Activated CD4-positive, alpha-beta T cell treated with anti-CD3 and anti-CD28 coated beads, Interleukin-2, amount 10 ng/mL, durations not matched to agents 7 days and 5 days (primary cell): ENCODE measurements at places on chromosomes 2 and 18. TPM values are rescaled to one million over a fixed set of nuclear protein-coding genes. Genes with fewer than 3 reads are reported as not detected.

DNA sequence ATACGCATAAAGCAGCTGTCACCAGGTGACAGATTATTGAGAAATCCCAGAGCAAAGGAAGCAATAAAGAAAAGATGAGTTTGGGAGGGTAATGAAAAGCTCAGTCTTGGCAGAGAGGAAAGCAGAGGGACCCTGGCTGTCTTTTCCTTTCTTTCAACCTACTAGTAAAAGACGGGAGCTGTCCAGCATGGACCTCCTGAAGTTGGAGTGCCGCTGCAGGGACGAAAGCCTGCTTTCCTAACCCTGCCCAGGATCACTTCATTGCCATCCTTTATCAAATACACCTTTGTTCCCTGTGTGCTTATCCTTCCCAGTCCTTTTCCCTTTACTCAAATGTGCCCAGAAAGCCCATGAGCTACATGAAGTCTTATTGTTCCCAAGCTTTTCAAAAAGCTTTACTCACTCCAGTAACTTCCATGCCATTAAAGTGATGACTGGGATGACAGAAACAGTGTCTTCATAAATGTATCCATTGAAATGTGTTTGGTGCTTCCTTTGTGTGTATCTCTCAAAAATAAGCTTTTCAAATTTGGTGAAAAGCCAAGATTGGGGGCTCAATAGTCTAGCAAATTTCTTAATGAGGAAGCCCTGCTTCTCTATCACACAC, 3.7 kb upstream of the SPR start:
- no peak overlapping the region for H3K4me3 ChIP-seq
- H3K4me1 ChIP-seq: peaks cover 3% of the 10 kb centered on the region
- H3K36me3 ChIP-seq: no peaks in the 10 kb centered on the region

GRCh38 chr18:32749809-32750208, 23.0 kb downstream of the KLHL14 start:
- no peak overlapping the region for H3K4me3 ChIP-seq
- peaks cover 2% of the 10 kb centered on the region for H3K27me3 ChIP-seq
- no peaks in the 10 kb centered on the region for H3K36me3 ChIP-seq
- DNase-seq: no peak
- H3K27ac ChIP-seq: no peak overlapping the region

DNA sequence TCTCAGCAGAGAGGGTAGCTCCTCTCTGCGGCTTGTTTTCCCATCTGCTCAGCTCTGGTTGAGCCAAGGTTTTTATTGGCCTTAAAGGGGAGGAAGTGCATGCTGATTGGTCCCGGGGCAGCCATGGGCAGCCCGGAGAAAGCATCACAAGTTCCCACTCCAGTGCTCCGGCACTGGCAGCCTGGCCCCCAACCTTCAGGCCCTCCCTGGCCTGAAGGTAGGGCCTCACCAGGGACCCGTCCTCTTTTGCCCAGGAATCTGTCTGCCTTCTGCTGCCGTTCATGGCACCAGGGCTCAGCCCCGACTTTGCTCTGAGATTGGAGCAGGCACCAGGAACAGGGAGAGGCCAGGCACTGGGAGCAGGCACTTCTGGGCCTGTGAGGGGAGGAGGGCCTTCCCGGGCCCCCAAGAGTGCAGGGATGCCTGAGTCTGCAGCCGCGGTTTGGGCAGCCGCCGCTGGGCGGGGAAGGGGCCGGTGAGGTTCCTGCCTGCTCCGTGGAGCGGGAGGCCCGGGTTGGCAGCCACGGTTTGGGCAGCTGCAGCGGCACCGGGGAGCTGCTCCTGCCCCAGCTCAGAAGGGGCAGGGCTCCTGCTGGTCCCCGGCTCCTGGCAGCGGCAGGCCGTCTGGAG, 17.5 kb upstream of the ILKAP start:
- H3K27me3 ChIP-seq: no peaks in the 10 kb centered on the region
- H3K36me3 ChIP-seq: no peaks in the 10 kb centered on the region
- H3K4me1 ChIP-seq: no peaks in the 10 kb centered on the region
- H3K4me3 ChIP-seq: no peak overlapping the region
- DNase-seq: no peak

DNA sequence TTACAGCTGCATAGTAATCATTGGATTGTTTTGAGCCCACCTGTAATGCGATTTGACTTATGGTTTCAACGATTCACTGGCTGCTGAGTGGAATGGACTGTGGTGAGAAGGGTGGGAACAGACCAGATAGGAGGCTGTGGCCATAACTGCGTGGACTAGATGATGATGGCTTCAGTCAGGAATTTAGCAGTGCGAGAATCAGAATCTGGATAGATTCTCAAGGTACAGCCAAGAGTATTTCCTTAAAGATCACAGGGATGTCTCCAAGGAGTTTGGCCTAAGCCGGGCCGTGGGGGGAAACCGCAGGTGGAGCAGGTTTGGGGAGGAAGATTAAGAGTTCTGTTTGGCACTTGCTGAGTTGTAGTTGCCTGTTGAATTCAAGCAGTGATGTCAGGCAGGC, 44.0 kb upstream of the CHMP1B start:
- no peaks in the 10 kb centered on the region for H3K36me3 ChIP-seq
- H3K27ac ChIP-seq: no peak overlapping the region
- no peak for DNase-seq
- H3K27me3 ChIP-seq: peaks cover 4% of the 10 kb centered on the region
- H3K4me1 ChIP-seq: no peaks in the 10 kb centered on the region

GRCh38 chr2:64470766-64471295, 16.9 kb downstream of the LGALSL start:
- no peaks in the 10 kb centered on the region for H3K36me3 ChIP-seq
- H3K4me1 ChIP-seq: peaks cover 11% of the 10 kb centered on the region
- no peak overlapping the region for H3K27ac ChIP-seq
- H3K4me3 ChIP-seq: no peak overlapping the region
- peaks cover 12% of the 10 kb centered on the region for H3K27me3 ChIP-seq

GRCh38 chr2:127278959-127279358, 15.0 kb downstream of the ERCC3 start:
- no peak for DNase-seq
- peaks cover 61% of the 10 kb centered on the region for H3K36me3 ChIP-seq
- H3K4me3 ChIP-seq: no peak overlapping the region
- no peak overlapping the region for H3K27ac ChIP-seq
- no peaks in the 10 kb centered on the region for H3K27me3 ChIP-seq

GRCh38 chr2:165357758-165358157, 111.7 kb upstream of the CSRNP3 start:
- H3K27me3 ChIP-seq: peaks cover 2% of the 10 kb centered on the region
- H3K4me1 ChIP-seq: no peaks in the 10 kb centered on the region
- H3K4me3 ChIP-seq: no peak overlapping the region
- no peak overlapping the region for H3K27ac ChIP-seq
- no peaks in the 10 kb centered on the region for H3K36me3 ChIP-seq
- DNase-seq: no peak

- H3K36me3 ChIP-seq: no peaks in the 10 kb centered on the region
- no peaks in the 10 kb centered on the region for H3K27me3 ChIP-seq
- DNase-seq: no peak
Measured at GRCh38 chr2:3117650-3118216, 259.9 kb downstream of the EIPR1 start.

DNA sequence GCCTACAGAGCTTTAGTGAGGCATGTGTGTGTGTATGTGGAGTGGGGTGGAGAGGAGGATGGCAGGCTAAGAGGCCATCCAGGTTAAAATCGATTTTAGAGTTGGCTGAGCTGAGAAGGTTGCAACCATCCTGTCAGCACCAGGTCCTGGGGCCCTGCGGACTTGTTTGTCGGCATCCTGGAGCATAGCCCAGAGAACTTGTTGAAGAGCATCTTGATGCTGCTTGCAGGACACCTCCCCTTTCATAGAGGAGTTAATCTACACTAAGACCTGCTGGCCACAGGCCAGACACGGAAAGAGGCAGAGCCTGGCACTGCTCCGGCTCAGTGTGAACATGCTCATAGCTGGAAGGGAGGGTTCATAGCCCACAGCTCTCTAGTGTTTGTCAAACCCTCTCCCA, 72.1 kb upstream of the RGPD5 start:
- no peak for DNase-seq
- H3K36me3 ChIP-seq: no peaks in the 10 kb centered on the region
- no peaks in the 10 kb centered on the region for H3K4me1 ChIP-seq
- no peak overlapping the region for H3K4me3 ChIP-seq

DNA sequence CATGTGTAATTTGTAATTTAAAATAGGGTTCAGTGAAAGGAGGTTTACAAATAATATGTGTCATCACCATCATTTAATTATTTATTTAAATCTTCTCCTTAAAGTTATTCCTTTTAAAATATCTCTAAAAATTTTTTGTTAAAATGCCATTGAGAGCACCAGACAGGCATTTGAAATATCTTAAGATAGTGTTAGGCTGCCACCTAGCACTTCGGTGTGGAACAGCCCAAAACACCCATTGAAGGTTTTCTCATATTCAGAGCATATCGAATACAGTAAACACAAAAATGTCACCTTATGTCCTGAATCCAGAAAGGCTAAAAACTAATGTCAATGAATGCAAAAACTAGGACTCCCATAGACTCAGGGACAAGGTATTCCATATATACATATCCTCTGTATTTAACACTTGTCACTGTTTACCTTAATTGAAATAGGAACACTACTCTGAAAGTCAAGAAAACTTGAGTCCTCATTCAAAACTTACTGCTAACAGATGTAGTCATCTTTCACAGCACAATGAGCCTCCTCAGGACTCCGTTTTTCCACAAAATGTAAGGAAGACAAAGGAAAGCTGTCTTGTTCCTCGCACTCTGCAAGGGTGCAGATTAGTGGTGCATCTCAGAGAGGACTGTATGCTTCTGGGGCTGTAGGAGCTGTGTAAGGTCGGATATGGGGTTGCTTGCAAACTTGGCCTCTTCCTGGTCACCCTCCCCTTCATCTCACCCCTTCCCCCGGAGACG, 329.5 kb downstream of the PAX3 start:
- no peaks in the 10 kb centered on the region for H3K4me1 ChIP-seq
- peaks cover 2% of the 10 kb centered on the region for H3K27me3 ChIP-seq
- H3K27ac ChIP-seq: no peak overlapping the region
- H3K4me3 ChIP-seq: no peak overlapping the region
- no peaks in the 10 kb centered on the region for H3K36me3 ChIP-seq

- H3K27ac ChIP-seq: no peak overlapping the region
- no peaks in the 10 kb centered on the region for H3K36me3 ChIP-seq
- H3K4me1 ChIP-seq: no peaks in the 10 kb centered on the region
- peak; percentile 22 for DNase-seq
- H3K4me3 ChIP-seq: no peak overlapping the region
Measured at GRCh38 chr2:217142649-217143266, 282.9 kb upstream of the TNP1 start.

DNA sequence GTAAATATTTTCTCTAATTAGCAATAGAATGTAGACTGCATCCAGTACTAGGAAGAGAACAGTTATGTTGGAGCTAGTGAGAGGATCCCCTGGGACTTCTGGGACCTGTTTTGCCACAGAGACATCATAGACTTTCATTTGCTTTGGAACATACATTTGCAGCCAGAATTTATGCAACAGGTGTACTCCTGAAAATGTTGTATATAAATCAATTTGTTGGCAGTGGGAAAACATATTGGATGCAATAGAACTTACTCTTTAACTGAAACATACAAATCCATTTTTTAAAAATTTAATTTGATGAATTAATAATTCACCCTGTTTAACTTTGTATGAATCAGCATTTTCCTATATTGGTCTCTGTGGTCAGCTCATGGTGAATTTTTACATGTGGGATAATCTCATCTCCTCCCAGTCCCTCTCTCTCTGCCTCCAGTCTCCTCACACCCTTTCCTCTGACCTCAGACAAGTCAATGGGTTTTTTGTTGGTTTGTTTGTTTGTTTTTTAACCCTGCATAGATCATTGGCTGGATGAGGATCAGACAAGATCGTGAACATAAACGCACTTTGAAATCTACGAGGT, 263.0 kb downstream of the LPIN1 start:
- no peak overlapping the region for H3K4me3 ChIP-seq
- DNase-seq: no peak
- peaks cover 38% of the 10 kb centered on the region for H3K27me3 ChIP-seq
- no peaks in the 10 kb centered on the region for H3K36me3 ChIP-seq

- peaks cover 49% of the 10 kb centered on the region for H3K4me1 ChIP-seq
- H3K4me3 ChIP-seq: no peak overlapping the region
- H3K27me3 ChIP-seq: no peaks in the 10 kb centered on the region
- DNase-seq: no peak
- H3K27ac ChIP-seq: no peak overlapping the region
- H3K36me3 ChIP-seq: peaks cover 2% of the 10 kb centered on the region
Measured at GRCh38 chr2:23536326-23536725, 151.3 kb downstream of the KLHL29 start.

- DNase-seq: no peak
- no peak overlapping the region for H3K4me3 ChIP-seq
- H3K4me1 ChIP-seq: peaks cover 2% of the 10 kb centered on the region
- H3K27me3 ChIP-seq: peaks cover 7% of the 10 kb centered on the region
- H3K27ac ChIP-seq: no peak overlapping the region
- peaks cover 2% of the 10 kb centered on the region for H3K36me3 ChIP-seq
Measured at GRCh38 chr2:63627866-63628265, 39.1 kb downstream of the MDH1 start.

GRCh38 chr18:36470896-36471295, 173.4 kb downstream of the FHOD3 start:
- no peak overlapping the region for H3K4me3 ChIP-seq
- peaks cover 1% of the 10 kb centered on the region for H3K4me1 ChIP-seq
- H3K27me3 ChIP-seq: no peaks in the 10 kb centered on the region
- no peak for DNase-seq
- no peak overlapping the region for H3K27ac ChIP-seq
- no peaks in the 10 kb centered on the region for H3K36me3 ChIP-seq

ANKRD30B gene
- not detected for total RNA-seq

CD8A gene
- 0.77 TPM for total RNA-seq

NYAP2 gene
- total RNA-seq: not detected

SEPTIN10 gene
- total RNA-seq: 1.8 TPM

IL1F10 gene
- not detected for total RNA-seq

PSMA8 gene
- 1.2 TPM for total RNA-seq
